ENCODE measurements at places on chromosomes 3 and 15.
A peak's percentile ranks its signal among the peaks of the same experiment; 100 is the strongest.

DNA sequence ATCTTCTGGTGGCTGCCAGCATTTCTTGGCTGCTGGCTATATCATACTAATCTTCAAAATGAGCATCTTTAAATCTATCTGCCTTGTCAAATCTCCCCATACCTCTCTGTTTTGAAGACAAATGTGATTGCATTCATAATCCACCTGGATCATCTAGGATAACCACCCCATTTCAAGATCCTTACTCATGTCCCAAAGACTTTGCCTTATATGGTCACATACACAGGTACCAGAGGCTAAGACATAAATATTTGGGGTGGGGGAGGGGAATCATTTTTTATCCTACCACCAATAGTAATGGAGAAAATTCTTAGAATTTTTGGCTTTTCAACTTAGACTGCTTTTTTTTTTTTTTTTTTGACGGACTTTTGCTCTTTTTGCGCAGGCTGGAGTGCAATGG lies 970.8 kb downstream of the PLOD2 start:
- no peak for DNase-seq
- no peaks in the 10 kb centered on the region for H3K36me3 ChIP-seq
- H3K4me1 ChIP-seq = no peaks in the 10 kb centered on the region
- no peak overlapping the region for H3K27ac ChIP-seq
- no peaks in the 10 kb centered on the region for H3K27me3 ChIP-seq

GRCh38 chr3:179100652-179101051 lies 29.0 kb upstream of the ZMAT3 start:
- no peaks in the 10 kb centered on the region for H3K4me1 ChIP-seq
- H3K27ac ChIP-seq = no peak overlapping the region
- H3K36me3 ChIP-seq = no peaks in the 10 kb centered on the region
- no peak for DNase-seq

DNA sequence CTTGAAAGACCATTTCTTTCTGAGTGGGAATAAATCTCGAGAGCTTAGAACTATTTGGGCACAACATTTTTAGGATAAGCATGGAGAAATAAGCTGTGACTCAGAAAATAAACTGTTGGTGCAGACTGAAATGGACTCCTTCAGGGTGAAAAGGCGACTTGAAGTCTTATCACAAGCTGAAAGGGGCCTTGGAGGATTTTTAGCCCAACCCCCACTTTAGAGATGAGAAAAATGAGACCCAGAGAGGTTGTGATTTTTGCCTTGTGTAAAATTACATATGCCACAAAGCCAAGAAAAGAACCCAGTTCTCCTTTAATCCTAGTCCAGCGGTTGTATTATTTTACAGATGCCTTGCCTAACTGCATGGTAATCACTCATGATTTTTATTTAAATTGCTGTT lies 1.5 kb downstream of the ATP1B3 start:
- DNase-seq = no peak
- peak overlapping the region; percentile 37 for H3K27ac ChIP-seq
- peak overlapping the region; percentile 88 for H3K4me3 ChIP-seq
- H3K27me3 ChIP-seq = no peaks in the 10 kb centered on the region
- H3K36me3 ChIP-seq = peaks cover 22% of the 10 kb centered on the region

DNA sequence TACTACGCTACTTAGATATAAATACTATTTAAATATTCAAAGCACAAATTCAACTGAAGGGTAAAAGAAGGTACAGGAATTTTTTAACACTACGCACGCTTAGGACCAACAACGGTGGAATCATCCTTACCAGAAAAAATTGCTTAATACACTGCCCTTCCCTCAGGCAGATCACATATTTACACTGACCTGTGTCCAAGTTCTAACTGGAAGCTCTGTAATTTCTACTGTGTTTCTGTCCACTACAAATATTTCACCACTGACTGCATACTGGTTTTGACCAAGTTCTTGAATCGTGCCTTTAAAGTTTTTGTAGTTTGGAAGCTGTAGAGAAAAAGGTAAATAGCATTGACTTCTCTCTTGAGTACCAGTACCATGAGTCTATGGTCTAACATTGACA lies 44.2 kb downstream of the TOP2B start:
- peaks cover 41% of the 10 kb centered on the region for H3K36me3 ChIP-seq
- no peaks in the 10 kb centered on the region for H3K27me3 ChIP-seq
- H3K27ac ChIP-seq = no peak overlapping the region
- no peaks in the 10 kb centered on the region for H3K4me1 ChIP-seq
- DNase-seq = no peak
- no peak overlapping the region for H3K4me3 ChIP-seq

DNA sequence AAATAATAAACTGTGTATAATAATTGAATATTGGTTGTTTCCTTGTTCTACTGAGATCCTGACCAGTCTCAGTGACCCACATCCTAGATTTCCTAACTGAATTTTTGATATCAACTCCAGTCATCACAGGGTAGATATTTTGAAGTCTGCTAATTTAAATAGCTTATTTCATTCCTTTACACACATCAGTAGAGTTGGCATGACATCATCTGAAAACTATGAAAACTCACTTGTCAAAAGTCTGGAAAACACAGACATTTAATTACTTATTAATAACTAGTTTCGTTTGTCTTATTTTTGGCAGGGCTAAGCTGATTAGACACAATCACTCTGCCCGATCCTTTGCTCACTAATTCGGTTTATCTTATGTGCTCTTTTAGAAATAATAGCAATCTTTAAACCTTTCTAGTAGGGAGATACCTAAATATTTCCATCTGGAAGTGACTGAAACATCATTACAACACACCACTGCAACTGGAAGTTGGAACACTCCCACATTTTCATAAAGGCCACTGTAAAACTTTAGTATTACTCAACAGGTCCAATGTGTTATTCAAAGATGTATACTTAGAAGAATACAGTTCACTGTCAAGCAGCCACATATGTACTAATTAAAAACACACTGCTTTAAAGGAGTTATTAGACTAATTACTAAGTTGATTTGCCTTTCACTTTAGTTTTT lies 198.4 kb upstream of the ZNF717 start:
- H3K4me1 ChIP-seq = no peaks in the 10 kb centered on the region
- no peak overlapping the region for H3K4me3 ChIP-seq
- no peak for DNase-seq
- no peaks in the 10 kb centered on the region for H3K36me3 ChIP-seq

- no peak for DNase-seq
- H3K4me1 ChIP-seq = no peaks in the 10 kb centered on the region
- no peaks in the 10 kb centered on the region for H3K27me3 ChIP-seq
These were observed 31.2 kb downstream of the SEC61A1 start for GRCh38 chr3:128083396-128083795.

GRCh38 chr3:37855363-37855970 lies 6.2 kb upstream of the CTDSPL start:
- H3K4me1 ChIP-seq = no peaks in the 10 kb centered on the region
- no peaks in the 10 kb centered on the region for H3K36me3 ChIP-seq
- peaks cover 11% of the 10 kb centered on the region for H3K27me3 ChIP-seq
- no peak overlapping the region for H3K27ac ChIP-seq

GRCh38 chr3:158100681-158101080 lies 5.5 kb downstream of the SHOX2 start:
- peaks cover 66% of the 10 kb centered on the region for H3K27me3 ChIP-seq
- no peak overlapping the region for H3K27ac ChIP-seq
- peaks cover 46% of the 10 kb centered on the region for H3K4me1 ChIP-seq
- DNase-seq = no peak
- no peak overlapping the region for H3K4me3 ChIP-seq

- H3K27ac ChIP-seq = no peak overlapping the region
- no peak for DNase-seq
- no peaks in the 10 kb centered on the region for H3K36me3 ChIP-seq
- H3K4me3 ChIP-seq = no peak overlapping the region
These were observed 235.4 kb downstream of the TBL1XR1 start for GRCh38 chr3:176961916-176962315.

DNA sequence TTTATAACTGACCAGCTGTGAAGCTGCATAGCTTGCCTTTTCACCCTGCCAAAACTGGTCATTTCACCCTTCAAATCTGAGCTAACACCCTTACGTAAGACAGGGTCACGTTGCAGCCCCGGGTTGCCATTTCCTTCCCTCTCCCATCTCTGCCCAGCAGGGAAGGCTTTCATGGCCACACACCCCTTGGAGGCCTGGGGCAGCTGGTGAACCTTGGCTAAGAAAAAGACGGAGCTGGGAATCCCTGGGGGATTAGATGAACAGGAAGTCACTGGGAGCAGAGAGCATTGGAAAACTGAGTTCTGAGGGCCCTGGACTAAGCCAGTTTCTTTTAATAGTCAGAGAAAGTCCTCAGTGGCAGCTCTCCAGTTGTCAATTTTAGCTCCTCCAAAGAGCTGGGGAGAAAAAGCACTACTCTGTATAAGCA lies 67.8 kb downstream of the TTC23 start:
- peaks cover 4% of the 10 kb centered on the region for H3K27me3 ChIP-seq
- H3K36me3 ChIP-seq = peaks cover 3% of the 10 kb centered on the region
- no peaks in the 10 kb centered on the region for H3K4me1 ChIP-seq

GRCh38 chr15:67564968-67565345 lies 22.5 kb downstream of the MAP2K5 start:
- peaks cover 30% of the 10 kb centered on the region for H3K36me3 ChIP-seq
- no peak for DNase-seq
- H3K27ac ChIP-seq = no peak overlapping the region
- H3K4me1 ChIP-seq = peaks cover 13% of the 10 kb centered on the region
- no peak overlapping the region for H3K4me3 ChIP-seq

GRCh38 chr3:52202384-52203077 lies 4.6 kb downstream of the ALAS1 start:
- DNase-seq = no peak
- peaks cover 25% of the 10 kb centered on the region for H3K4me1 ChIP-seq
- peak overlapping the region; percentile 2 for H3K27ac ChIP-seq
- no peak overlapping the region for H3K4me3 ChIP-seq

DNA sequence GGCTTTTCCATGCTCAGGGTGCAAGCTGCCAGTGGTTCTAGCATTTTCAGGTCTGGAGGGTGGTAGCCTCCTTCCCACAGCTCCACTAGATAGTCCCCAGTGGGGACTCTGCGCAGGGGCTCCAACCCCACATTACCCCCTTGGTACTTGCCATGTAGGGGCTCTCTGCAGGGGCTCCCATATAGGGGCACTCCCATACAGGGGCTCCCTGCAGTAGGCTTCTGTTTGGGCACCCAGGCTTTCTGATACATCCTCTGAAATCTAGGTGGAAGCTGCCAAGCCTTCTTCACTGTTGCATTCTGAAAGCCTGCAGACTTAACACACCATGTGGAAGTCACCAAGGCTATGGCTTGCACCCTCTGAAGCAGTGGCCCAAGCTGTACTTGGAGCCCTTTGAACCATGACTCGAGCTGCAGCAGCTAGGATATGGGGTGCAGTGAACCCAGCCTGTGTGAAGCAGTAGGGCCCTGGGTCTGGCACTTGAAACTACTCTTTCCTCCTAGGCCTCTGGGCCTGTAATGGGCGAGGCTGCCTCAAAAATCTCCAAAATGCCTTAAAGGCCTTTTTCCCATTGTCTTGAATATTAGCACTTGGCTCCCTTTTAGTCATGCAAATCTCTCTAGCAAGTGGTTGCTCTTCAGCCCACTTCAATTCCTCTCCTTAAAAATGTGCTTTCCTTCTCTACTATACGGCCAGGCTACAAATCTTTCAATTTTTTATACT lies 96.4 kb downstream of the TPRA1 start:
- H3K27ac ChIP-seq = no peak overlapping the region
- H3K27me3 ChIP-seq = peaks cover 18% of the 10 kb centered on the region
- DNase-seq = no peak
- no peak overlapping the region for H3K4me3 ChIP-seq
- no peaks in the 10 kb centered on the region for H3K36me3 ChIP-seq
- no peaks in the 10 kb centered on the region for H3K4me1 ChIP-seq

DNA sequence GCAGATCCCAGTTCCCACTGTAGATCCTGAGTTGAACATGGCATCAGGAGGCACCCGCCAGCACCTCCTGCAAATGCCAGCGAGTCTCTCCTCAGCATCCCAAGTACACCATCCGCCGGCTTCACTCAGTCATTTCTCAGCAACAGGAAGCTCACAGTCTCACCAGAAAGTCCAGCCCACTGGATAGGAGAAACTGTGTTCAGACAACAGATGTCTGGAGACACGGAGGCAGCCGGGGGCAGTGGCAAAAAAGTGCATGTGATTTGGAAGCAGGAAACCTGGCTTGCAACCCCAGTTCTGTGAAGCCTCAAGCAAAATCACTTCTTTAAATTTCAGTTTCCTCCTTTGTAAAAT lies 68.7 kb downstream of the SRGAP3 start:
- H3K4me1 ChIP-seq = peaks cover 14% of the 10 kb centered on the region
- H3K27me3 ChIP-seq = no peaks in the 10 kb centered on the region
- H3K36me3 ChIP-seq = no peaks in the 10 kb centered on the region
- no peak overlapping the region for H3K27ac ChIP-seq
- DNase-seq = no peak

GRCh38 chr3:37494216-37494615 lies 319.8 kb upstream of the LRRFIP2 start:
- H3K4me1 ChIP-seq = peaks cover 12% of the 10 kb centered on the region
- H3K36me3 ChIP-seq = no peaks in the 10 kb centered on the region
- DNase-seq = no peak
- peaks cover 10% of the 10 kb centered on the region for H3K27me3 ChIP-seq

GRCh38 chr3:154214306-154214705 lies 93.1 kb downstream of the ARHGEF26 start:
- H3K27me3 ChIP-seq = no peaks in the 10 kb centered on the region
- no peak for DNase-seq
- no peak overlapping the region for H3K4me3 ChIP-seq

DNA sequence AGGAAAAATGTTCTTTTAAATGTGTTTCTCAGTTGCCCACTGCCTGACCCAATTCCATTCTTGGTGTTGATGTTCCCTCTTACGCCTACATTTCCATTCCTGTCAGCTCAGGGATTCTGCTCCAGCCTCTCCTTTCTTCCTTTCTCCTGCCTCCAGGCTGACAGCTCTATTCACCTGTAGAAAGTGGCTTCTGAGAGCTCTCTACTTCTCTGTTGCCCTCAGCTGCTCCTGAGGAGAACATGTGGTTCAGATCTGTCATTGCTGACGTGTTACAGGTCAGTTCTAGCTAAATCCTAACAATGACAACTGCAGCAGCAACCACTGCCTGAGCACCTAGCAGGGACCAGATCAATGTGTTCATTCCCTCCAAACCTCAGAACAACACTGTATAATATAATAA lies 144.9 kb upstream of the PLAAT1 start:
- no peak for DNase-seq
- H3K4me1 ChIP-seq = no peaks in the 10 kb centered on the region
- no peaks in the 10 kb centered on the region for H3K36me3 ChIP-seq
- no peaks in the 10 kb centered on the region for H3K27me3 ChIP-seq
- no peak overlapping the region for H3K4me3 ChIP-seq
- H3K27ac ChIP-seq = no peak overlapping the region

- DNase-seq = no peak
- peaks cover 62% of the 10 kb centered on the region for H3K4me1 ChIP-seq
- peaks cover 43% of the 10 kb centered on the region for H3K36me3 ChIP-seq
- no peak overlapping the region for H3K27ac ChIP-seq
- H3K4me3 ChIP-seq = peak overlapping the region; percentile 68
These were observed 6.2 kb downstream of the TSC22D2 start for GRCh38 chr3:150414258-150414657.

DNA sequence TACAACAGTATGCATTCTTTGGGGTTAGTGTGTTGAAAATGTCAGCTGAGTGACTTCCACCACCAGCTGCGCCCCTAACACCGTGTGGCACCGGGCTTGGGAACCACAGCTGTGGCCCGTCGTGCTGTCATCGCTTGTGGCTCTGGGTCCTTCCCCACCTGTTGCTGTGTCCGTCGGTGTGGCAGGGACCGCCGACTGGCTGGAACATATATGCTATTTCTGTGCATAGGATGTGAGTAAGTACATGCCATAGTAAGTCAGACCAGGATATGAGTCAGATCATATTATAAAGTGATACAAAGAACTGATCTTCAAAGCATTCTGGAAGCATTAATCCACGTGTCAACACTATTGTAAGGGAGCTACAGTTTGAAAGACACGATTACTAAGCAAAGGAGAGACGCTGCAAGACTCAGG lies 31.9 kb downstream of the EHD4 start:
- H3K4me1 ChIP-seq = peaks cover 29% of the 10 kb centered on the region
- peaks cover 73% of the 10 kb centered on the region for H3K36me3 ChIP-seq
- H3K27me3 ChIP-seq = no peaks in the 10 kb centered on the region
- no peak for DNase-seq
- no peak overlapping the region for H3K4me3 ChIP-seq
